NCI-H1930 (cell line): ENCODE measurements at places on chromosomes 6 and 20.

DNA sequence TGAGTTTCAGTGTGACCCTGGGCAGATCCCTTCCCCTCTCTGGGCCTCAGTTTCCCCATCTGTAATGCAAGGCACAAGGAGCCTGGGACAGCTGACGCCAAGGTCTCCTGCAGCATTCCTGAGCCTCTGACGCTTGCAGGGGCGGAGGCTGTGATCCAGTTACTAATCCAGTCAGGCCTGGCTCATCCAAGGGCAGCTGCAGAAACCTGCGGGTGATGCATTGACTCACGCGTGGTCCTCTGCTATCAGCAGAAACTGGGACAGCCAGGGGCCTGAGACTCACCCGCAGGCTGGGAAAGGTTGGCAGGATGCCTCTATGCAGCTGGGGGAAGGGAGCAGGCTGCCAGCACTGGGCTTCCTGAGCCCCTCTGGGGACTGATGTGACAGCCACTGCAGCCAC, 65.0 kb upstream of the SIRPA start:
- DNase-seq = no peak

DNA sequence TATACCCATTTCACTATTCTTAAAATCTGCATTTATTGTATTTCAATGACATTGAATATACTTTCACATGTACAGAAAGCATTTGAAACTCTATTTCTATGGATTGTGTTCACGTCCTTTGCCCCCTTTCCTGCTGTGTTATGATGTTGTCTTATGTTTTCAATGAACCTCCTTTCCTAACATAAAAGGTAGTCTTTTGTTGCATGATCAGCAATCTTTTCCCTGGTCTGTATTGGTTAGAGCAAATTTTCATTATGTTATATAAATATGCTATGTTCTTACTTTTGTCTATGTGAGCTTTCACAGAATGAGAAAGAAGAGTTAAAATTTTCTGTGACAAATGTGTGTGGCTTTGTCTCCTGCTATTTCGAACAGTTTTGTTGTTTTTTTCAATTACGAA, 73.1 kb downstream of the KIF16B start:
- no peak for DNase-seq

GRCh38 chr6:113057567-113058053, 710.5 kb downstream of the RFPL4B start:
- no peak for DNase-seq

- DNase-seq = no peak
Observed at GRCh38 chr20:4626228-4626627, 95.5 kb upstream of the PRND start.

GRCh38 chr6:170553534-170554012, 466 bp upstream of the PSMB1 start:
- DNase-seq = no peak

- no peak for DNase-seq
Observed at GRCh38 chr20:47489448-47489872, 12.2 kb upstream of the NCOA3 start.

DNA sequence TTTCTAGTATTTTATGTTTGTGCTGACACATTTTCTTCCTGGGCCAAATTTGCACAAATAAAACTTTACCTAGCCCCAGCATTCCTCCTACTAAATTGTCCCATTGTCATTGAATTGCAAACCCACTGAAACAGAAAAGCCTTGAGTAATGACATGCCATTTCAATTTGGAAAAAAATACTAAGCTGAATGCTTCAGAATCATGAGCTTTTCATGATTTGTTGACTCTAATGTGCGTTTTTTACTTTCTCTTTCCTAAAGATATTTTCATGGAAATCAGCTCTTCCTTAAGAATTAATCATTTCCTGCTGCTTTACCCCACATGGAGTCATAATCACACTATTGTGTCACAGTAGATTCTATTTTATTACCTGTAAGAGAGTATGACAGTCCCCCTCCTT, 47.4 kb downstream of the TRDN start:
- DNase-seq = no peak

- DNase-seq = peak; percentile 62
Observed at GRCh38 chr6:7541175-7542064, at the start of gene DSP. DSP (plus strand) TSS chr6:7541671; CDS start chr6:7541916, 245 bp downstream.

- DNase-seq = no peak
Observed at GRCh38 chr6:144216668-144217218, 66.4 kb downstream of the STX11 start.

DNA sequence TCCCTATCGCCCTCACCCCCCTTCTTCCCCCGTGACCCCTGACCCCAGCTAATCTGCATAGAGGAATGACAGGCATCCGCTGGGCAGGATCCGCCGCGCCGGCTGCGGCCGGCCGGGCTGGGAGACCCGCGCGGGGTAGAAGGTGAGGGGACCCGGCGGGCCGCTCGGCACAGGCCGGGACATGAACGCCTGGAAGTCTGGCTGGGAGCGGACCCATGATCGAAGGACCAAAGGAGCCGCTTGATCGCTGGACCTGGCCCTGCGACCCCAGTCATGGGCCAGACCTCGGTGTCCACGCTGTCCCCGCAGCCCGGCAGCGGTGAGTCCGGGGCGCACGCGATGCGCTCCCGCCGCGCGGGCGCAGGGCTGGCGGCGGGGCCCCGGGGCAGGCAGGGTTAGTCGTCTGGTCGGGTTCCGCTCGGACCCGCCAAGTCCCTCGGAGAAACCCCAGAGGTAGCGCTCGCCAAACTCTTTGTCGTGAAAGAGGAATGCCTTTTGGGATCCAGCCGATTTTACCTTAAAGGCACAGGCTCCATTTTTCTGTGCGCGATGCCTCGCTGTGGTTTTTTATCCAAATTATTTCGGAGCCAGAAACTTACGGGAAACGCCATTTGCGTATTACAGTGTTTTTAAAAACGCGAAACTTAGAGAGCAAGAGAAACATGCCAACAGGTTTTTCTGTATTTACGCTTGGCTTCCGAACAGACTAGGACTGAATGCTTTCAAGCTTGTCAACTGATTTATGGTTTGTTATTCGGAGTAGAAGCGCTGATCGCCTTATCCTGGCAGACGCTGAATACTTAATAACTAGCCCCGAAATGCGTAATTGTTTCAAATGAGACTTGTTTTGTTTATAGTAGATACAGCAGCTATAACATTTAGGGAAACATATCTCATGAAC, at the start of gene PHACTR2:
TSS of gene PHACTR2 (plus strand) at position 75 of the 901 bp plus-strand sequence. CDS start at position 274, 199 bp downstream.
- DNase-seq = peak; percentile 50

DNA sequence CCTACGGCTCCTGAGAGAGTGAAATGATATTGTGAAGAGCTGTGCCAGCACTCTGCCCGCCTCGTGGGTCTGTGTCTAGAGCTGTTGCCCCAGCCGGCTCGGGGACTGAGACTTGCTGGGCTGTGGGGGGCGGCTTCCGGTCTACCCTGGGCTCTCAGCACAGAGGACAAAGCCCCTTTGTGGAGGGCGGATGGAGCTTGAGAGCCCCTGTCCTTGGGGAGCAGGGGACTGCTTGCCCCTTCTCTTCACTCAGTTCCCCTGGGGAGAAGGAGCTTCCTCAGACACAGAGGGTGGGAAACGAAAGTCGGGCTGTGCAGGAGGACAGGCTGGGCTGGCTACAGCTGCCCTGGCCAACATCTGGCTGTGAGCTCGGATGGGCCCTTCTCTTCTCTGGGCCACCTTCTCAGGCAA, 11.0 kb downstream of the SRC start:
- no peak for DNase-seq

GRCh38 chr20:20971810-20972209, 134.3 kb downstream of the LINC00237 start:
- DNase-seq = no peak

DNA sequence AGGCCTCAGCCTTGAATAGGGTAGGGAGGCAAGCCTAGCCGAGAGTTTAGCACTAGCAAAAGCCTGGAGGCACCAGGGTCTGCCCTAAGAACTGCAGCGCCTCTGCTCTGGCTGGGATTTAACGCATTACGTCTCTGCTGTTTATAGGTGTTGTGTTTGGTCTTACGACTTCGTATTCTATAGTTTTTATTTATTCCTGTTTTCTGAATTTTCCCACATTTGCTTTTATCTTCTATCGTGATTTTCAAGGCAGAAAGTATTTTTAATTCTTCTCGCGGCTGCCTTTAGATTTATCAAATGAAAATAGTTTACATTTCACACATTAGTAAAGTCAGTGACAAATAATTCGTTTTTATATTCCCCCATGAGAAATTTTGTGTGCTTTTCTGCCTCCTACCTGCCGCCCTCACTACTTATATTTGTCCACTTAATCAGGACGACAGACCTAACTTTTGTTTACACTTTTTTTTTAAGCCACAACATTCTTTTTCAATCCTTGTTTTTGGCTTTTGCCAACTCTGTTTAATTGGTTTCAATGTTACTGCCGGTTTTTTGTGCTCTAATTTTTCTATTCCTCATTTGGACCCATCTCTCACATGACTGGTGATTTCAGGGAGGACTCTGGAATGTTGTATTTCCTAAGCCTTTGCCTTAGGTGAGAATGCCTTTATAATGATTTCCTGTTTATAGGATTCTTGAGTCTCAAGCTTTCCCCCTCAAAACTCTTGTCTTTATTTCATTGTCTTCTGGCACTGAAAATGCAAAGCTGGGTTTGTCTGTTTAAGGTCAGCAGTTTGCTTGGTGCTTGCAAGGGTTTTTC, 1.3 kb upstream of the LZTS3 start:
- DNase-seq = no peak

GRCh38 chr6:39377539-39377950, 55.0 kb upstream of the KCNK16 start:
- DNase-seq = peak; percentile 49

DNA sequence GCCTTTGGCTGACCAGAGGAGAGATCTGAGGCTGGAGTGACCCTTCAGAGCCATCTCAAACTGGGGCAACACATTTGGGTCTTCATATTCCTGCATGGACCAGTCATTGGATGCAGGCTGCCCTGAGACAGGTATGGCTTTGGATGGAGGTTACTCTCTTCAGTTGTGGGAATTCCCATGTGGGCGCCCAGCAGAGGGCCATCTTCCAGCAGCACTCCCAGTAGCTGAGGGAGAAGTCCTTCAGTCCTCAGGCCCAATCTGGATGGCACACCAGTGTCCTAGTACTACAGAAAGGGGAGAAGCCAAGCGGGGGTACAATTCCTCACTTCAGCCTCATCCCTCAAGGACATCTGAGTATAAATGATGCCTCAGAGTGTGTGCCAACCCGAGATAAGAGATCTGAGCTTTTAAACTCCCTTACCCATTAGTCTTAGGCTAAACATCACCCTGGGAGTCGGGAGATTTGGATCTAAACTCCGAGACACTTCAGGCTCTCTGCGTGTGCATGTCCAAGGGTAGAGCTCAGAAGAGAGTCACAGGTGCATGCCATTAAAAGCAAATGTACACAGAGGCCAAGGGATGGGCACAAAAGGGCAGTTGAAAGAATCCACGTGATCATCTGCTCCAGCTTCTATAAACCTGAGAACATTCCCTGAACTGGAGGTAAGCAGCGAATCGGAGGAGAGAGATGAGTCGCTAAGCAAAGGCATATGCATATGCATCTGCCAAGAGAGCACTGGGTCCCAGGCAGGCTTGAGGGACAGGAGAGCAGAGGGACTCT, 204.6 kb downstream of the CD83 start:
- DNase-seq = no peak

DNA sequence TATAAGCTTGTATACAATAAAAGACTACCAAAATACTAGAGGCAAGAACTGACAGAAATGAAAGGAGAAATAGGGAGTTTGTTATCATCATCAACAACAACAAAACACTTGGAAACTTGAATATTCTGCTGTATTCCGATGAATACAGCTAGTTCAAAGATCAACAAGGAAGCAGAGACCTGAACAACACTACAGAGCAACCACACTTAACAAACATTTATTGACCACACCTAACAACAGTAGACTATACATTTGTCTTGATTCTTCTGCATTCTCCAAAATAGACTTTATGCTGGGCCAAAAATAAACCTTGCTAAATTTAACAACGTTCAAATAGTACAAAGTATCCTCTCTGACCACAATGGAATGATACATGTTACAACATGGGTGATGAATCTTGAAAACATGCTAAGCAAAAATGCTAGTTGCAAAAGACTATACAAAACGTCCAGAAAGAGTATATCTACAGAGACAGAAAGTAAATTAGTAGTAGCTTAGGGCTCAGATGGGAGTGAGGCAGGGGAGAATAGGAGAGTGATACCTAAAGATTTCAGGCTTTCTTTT, 39.1 kb upstream of the PAK5 start:
- DNase-seq = no peak

DNA sequence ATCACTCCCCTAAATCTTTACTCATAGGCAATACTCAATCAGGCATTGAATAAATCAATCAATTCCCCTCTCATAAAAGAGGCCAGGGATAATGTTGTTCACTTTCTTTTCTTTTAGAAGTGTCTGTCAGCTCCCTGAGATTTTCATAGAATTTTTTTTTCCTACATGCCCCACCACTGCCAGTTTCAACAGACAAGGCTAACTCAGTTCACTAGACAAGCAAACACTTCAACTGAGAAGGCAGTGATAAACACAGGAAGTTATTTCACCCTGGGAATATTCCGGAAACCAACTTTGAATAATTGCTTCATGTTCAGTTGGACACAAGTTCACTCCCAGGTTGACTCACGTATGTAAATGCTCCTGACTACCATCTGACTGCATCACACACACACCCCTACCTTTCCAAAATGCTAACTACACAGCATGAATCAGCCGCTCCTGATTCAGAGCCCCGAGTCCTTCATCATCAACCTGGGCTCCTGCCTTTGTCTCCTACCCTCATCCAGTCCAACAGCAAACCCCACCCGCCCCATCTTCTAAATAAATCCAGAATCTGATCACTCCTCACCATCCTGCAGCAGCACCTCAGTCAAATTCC, 143.9 kb downstream of the BCAS1 start:
- no peak for DNase-seq

DNA sequence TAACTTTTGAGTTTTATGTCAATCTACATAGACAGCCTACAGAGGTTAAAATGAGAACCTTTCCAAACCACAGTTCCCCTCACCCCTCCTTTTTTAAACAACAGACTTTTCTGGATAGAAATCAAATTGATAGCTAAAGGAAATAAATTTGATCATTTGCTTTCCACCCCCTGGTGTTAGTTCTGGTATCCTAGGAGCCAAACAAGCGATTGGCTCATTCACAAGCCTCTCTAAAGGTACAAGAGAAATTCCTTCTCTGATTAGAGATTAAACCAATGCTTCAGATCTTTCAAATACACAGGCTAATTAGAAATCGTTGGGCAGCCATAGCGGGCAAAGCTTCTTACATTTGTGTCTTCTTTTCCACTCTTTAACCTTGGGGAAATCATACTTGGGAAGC, 232.3 kb downstream of the TBC1D7 start:
- no peak for DNase-seq

- DNase-seq = no peak
Observed at GRCh38 chr6:144106206-144106605, 10.8 kb upstream of the SF3B5 start.

GRCh38 chr6:152976749-152977148, 6.1 kb downstream of the FBXO5 start:
- DNase-seq = no peak

- DNase-seq = no peak
Observed at GRCh38 chr20:3670511-3670910, 7.3 kb upstream of the GFRA4 start.

DNA sequence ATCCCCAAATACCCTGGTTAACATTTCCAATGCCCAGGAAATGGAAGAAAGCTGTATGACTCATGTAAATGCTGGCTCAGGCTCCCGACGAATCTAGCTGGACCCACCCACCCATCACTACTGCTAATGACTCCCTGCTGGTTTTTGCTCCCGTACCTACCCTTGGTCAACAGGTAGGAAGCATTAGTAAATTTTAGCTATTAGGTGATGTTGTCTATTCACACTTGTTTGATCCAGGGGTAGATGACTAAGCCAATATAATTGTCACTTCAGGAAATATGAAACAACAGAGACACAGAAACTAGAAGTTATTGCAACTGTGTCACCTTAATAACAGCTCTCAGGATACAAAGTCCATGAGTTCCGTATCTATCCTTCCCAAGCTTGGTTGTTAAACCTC, 94.4 kb upstream of the BEND6 start:
- no peak for DNase-seq
